ENCODE measurements at places on chromosomes 1 and 21.

DNA sequence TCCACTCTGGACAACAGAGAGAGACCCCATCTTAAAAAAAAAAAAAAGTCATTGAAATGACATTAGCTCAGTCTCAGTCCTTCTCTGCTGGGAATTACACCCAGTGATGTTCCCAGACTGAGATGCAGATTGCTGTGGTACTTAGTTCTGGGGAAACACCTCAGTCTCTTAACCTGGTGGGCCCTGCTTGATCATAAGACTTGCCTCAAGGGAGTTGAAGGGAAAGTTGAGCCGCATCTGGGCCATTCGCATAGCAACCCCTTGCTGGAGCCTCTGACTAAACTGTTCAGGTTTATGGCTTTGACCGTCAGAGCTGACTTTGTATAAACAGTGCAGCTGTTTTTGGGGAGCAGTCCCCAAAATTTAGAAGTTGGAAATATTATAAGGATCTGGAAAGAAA lies 13.4 kb downstream of the FCRL4 start:
- no peaks in the 10 kb centered on the region for H3K27me3 ChIP-seq
- no peak overlapping the region for H3K4me3 ChIP-seq
- no peak overlapping the region for H3K27ac ChIP-seq
- H3K36me3 ChIP-seq: no peaks in the 10 kb centered on the region
- no peak for DNase-seq

GRCh38 chr1:27538793-27539192 lies 48.8 kb upstream of the WASF2 start:
- no peak overlapping the region for H3K27ac ChIP-seq
- H3K4me1 ChIP-seq: no peaks in the 10 kb centered on the region
- H3K4me3 ChIP-seq: no peak overlapping the region
- H3K27me3 ChIP-seq: no peaks in the 10 kb centered on the region

DNA sequence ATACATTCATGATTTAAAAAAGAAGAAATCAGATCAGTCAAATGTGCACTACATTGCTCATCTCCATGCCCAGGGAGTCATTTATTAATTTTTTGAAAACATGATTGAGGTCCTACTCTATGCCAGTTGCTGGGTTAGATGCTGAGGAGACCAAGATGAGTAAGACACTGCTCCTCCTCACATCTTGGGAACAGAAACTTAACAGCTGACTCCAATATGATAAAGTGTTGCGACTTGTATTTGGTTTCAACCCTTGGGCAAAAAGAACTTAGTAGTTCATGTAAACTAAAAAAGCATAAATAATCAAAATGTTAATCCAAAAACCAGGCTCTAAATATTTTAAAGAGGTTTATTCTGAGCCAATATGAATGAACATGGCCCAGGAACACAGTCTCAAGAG lies 56.9 kb downstream of the OPTC start:
- H3K36me3 ChIP-seq: no peaks in the 10 kb centered on the region
- H3K27me3 ChIP-seq: no peaks in the 10 kb centered on the region
- H3K4me3 ChIP-seq: no peak overlapping the region
- DNase-seq: no peak
- H3K4me1 ChIP-seq: no peaks in the 10 kb centered on the region

GRCh38 chr1:18118491-18118890 lies 10.9 kb downstream of the IGSF21 start:
- no peak for DNase-seq
- peaks cover 3% of the 10 kb centered on the region for H3K27me3 ChIP-seq
- no peak overlapping the region for H3K4me3 ChIP-seq
- no peaks in the 10 kb centered on the region for H3K36me3 ChIP-seq

DNA sequence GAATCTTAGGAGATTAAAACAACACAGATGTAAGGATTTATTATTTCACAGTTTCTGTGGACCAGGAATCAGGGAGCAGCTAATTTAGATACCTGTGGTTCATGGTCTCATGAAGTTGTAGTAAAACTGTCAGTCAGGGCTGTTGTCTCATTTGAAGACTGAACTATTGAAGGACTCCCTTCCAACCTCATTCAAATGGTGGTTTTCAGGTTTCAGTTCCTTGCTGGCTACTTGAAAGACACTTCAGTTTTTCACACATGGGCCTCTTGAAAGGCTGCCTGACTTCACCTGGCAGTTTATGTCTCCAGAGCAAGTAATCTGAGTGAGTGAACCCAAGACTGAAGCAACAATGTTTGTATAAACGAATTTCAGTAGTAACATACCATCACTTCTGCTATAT lies 915.9 kb downstream of the PLA2G4A start:
- H3K27ac ChIP-seq: no peak overlapping the region
- no peaks in the 10 kb centered on the region for H3K36me3 ChIP-seq
- no peak for DNase-seq
- no peaks in the 10 kb centered on the region for H3K4me1 ChIP-seq
- no peaks in the 10 kb centered on the region for H3K27me3 ChIP-seq
- H3K4me3 ChIP-seq: no peak overlapping the region

All from effector memory CD4-positive, alpha-beta T cell (primary cell).